ENCODE measurements at places on chromosomes 16 and 17.
A peak's percentile ranks its signal among the peaks of the same experiment; 100 is the strongest.

DNA sequence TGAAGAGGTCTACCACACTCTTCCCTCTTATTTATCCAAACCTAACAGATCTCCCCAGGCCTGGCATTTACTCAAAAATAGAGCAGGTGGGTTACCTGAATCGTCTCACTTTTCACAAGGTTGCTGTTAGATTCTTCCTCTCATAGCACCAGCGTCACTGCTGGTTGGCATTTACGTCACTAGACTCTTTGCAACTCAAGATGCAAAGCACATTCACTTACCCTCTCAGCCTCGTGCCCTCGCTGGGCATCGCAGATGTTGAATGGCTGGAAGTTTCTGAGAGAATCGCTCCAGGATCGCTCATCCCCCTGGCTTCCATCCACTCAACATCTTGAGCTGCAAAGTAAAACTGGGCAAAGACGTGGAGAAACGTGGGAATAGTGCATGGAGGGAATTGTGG, 21.9 kb downstream of the GSG1L start:
- no peak for DNase-seq

GRCh38 chr17:81142301-81143199, 22.8 kb upstream of the PVALEF start:
- DNase-seq, result peak; percentile 56

- DNase-seq, result peak; percentile 45
Measured at GRCh38 chr17:48541577-48542113, 3.3 kb downstream of the HOXB2 start.

DNA sequence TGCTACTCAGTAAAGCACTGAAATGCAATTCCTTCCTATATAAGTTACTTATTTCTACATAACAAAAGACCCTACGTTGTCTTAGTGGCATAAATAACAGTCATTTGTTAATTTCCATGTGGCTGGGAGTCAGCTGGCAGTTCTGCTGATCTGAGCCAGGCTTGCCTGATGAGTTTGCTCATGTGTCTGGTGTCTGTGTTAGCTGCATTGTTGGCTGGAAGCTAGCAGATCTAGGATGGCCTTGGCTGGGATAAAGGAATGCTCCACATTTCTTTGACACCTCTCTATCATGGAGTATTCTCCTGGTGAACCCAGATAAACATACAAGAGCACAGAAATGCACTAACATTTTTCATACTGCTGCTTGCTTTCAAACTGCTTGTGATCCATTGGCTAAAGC, 264.4 kb upstream of the MON1B start:
- DNase-seq, result no peak

DNA sequence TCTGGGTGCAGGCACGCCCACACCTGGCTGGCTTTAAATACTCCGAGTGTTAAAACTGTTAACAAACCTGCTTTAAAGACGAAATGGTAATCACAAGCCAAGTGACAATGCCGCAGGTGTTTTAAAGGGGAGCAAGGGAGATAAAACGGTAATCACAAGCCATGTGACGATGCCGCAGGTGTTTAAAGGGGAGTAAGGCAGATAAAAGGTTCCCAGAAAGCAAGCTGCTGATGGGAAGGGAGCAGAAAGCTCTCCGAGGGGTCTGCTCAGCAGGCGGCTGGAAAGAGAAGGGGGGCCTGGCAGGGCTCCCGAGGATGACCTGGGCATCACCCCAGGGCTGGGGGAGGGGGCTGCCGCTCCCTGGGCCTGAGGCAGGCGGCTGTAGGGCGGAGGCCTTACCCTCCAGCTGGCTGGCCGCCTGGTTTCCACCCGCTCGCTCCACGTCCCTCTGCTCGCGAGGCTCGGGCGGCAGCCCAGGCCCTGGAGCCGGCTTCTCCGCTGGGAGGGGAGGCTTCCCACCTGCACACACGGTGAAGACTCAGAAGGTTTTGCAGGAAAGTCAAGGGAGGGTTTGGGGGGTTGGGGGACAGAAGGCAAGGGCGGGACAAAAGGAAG, 12.1 kb downstream of the NDUFAF8 start:
- no peak for DNase-seq

GRCh38 chr16:58497935-58498334, 2.0 kb upstream of the NDRG4 start:
- no peak for DNase-seq

DNA sequence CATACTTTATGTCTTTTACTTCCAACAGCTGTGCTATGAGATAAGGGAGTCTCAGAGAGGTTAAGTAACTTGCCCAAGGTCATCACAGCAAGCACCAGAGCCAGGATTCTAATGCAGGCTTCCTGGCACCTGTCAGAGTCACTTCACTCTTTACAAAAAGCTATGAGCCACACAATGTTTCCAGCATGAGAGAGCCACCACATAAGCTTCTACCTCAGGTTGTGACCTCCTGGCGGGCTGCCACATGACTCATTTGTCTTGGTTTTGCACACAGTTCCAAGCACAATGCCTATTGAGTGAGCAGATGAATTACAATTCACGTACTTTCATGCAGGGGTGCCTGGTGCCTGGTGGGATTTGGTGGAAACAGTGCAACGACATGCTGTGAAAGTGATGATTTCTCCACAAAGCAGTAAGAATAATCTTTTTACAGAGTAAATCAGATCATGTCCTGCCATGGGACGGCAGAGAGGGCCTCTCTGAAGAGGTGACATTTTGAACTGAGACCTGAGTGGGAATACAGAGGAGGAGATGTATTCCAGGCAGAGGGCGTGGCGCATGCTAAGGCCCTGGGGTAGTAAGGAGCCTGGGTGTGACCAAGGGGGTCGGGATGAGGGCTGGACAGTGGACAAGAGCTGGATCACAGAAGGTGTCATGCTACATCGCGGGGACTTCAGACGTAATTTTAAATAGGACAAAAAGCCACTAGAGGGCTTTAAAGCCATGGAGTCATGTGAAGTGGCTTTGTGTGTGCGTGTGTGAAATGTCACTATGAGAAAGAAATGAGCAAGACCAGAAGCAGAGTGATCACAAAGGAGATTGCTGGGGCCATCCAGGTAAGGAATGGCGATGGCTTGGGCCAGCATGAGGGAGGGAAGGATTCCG, 53.4 kb downstream of the CACNG3 start:
- peak; percentile 36 for DNase-seq

GRCh38 chr16:27483088-27483437, 66.7 kb downstream of the GTF3C1 start:
- no peak for DNase-seq

DNA sequence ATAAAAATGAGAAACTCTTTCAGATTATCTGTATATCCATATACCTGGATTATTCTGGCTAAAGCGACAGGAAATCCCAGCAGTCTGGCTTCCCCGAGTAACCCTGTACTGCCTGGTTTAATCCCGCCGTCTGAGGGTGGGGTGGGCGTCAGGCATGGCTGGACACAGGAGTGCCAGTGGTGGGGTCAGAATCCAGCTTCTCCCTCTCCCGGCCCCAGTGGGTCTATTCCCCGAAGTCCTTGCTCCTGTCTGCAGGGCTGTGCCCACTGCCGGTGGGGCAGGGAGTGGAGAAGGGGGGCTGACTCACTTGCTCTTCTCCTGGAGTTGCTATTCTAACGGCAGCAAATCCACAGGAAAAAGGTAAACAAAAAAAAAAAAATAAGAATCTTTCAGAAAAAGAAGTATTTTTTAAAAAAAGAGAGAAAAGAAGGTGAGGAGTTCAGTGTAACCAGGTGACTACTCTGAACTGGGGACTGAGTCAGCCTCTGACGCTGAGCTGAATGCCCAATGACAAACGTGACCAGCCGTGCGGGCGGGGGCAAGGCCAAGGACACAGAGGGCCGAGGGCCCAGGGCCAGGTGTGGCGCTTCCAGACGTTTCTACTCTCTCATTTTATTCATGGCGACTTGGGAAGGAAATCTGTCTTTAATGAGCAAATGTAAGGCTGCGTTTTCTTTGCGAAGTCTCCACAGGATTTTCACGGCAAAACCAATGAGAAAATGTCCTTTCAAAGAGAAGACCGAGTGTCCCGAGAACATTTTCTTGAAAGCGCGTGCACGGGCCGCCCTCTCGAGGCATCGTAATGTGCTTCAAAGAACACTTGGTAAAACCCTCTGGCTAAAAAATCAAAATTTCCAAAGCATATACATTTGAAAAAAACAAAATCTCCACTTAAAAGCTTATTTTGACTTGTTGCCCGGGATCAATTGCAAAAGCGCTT, 20.2 kb downstream of the FOXF1 start:
- no peak for DNase-seq

GRCh38 chr17:32174889-32175288, 32.6 kb downstream of the RHOT1 start:
- no peak for DNase-seq

DNA sequence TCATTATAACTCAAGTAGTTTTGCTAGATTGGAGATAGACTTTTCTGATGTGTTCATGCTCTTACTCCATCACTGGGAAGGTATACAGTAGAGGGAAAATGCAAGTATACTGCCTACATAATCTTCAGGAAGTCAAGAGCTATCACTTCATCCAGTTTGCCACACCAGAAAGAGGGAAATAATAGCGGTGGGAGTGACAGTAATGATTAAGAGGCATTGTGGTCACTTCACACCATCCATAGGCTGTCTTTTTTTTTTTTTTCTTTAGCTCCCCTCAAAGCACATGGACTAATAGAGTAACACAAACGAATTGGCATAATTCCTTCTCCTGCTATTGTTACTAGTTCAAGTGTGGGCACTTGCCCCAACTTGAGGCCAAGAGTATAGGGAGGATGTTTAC, 28.4 kb upstream of the HLF start:
- no peak for DNase-seq

- DNase-seq, result no peak
Measured at GRCh38 chr16:79329166-79329521, 271.4 kb downstream of the MAF start.

DNA sequence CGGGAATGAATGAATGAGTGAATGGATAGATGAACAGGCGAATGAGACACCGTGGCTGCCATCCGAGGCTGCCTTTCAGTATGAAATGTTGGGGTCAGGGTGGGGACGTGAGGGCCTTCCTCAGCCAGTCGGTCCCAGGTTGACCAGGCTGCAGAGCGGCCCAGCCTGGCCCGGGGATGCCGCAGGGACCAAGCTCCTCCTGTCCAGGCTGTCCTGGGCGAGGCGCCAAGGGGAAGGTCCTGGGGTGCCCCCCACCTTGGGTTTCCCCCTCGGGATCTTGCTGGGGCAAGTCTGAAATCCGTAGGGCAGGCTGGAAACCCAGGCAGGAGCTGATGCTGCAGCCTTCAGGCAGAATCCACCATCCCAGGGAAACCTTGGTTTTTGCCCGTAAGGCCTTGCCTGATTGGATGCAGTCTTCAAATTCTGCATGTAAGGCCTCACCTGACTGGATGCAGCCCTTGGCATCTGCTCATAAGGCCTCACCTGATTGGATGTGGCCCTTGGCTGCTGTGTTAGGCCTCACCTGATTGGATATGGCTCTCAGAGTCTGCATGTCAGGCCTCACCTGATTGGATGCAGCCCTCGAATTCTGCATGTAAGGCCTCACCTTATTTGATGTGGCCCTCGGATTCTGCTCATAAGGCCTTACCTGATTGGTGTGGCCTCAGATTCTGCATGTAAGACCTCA, 61.7 kb upstream of the ZNF469 start:
- DNase-seq, result peak; percentile 14

DNA sequence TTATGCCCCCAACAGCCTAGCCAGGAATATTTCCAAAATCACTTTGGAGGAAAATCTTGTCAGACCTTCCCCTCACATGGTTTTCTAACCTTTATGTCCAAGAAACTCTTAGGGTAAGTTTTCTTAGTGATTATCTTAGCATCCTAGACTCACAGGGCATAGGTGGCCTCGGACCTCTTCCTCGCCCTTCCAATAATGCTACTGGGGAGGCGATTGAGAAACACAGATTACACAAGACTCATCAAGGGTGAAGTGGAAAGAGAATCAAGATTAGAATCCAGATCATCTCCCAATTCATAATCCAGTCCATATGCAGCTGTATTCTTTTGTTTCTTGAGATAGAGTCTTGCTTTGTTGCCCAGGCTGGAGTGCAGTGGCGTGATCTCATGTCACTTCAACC, 358.4 kb upstream of the CDH5 start:
- no peak for DNase-seq

- DNase-seq, result no peak
Measured at GRCh38 chr17:61260071-61260797, 139.4 kb upstream of the TBX2 start.

DNA sequence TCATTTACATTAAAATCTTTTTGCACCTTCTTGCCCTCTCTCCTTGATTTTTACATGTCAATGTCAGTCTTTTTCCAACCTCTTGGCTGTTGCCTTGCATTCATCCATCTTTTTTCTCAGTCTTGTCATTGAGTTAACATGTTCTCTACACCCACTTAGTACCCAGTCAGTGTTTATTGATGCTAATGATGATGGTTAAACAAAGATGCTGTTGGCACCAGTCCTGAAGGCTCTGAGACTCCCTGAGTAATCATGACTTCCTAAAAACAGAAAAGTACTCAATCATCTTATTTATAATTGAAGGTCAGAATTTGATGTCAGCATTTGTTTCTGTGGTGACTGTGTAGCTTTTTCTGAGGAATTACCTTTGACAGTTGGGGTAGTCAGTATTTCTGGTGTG, 104.5 kb downstream of the NLK start:
- no peak for DNase-seq

GRCh38 chr17:82330322-82331239, 3.0 kb downstream of the SECTM1 start:
- DNase-seq, result no peak

DNA sequence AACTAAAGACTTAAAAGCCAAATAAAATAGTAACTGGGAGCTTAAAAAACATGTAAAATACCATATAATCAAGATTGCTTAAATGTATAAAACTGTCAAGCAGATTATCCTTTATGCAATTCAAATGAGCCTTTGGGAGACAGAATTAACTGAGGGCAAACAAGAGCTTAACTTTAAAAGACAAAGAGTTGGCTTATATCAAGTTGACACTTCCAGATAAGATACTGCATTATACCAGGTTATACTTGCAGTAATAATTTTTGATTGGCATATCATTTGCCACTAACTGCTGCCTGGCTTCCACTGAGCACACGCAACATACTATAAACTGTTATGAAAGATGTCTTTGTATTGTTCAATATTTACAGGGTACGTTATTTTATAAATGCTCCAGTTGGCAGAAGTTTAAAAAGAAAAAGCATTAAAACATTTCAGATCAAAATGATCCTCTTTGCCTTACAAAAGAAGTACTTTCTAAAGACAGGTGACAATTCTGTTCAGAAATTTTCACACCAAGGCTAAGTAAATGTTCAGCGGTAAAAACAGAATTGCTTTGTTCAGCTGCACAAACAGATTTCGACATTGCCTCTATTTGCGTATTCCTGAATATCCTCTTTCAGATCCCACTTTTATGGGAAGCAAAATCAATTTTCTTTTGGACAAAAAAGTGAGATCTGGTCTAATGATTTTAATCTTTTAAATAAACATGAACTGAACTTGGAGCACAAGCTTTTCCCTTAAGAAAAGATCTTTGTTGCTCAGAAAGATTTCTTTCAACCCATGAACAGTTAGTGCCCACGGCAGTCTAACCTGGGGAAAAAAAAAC, 50.7 kb downstream of the TOX3 start:
- no peak for DNase-seq

DNA sequence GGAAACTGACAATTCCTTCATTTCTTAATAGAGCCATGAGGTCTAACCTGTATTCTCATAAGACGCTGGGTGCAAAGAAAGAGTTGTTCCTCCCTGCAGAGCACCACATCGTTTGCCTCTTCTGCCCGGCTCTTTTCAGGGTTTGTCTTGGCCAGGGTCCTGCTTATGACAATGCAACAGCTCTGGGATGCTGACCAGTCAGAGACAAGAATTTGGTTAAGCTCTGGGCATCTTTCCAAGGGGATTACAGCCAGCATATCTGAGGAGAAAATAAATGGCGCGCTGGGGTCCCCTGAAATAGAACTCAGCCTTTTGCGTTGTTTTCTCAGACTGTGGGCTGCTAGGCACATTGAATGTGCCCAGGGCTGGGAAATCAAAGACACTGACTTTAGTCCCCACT, 128.6 kb downstream of the SHISA6 start:
- no peak for DNase-seq

GRCh38 chr16:2894231-2894630, 11.2 kb downstream of the FLYWCH2 start:
- DNase-seq, result no peak

Data from activated naive CD8-positive, alpha-beta T cell treated with anti-CD3 and anti-CD28 coated beads for 36 hours (primary cell).